Mesendoderm (in vitro differentiated cells): ENCODE measurements at places on chromosomes 5 and 9.

- no peak overlapping the region for H3K4me3 ChIP-seq
- no peaks in the 10 kb centered on the region for H3K36me3 ChIP-seq
- H3K4me1 ChIP-seq, result no peaks in the 10 kb centered on the region
- DNase-seq, result no peak
Measured at GRCh38 chr9:14593406-14593805, 99.8 kb downstream of the ZDHHC21 start.

GRCh38 chr5:123483446-123484077, 28.4 kb upstream of the CSNK1G3 start:
- H3K4me1 ChIP-seq, result no peaks in the 10 kb centered on the region
- no peak overlapping the region for H3K27ac ChIP-seq
- H3K36me3 ChIP-seq, result no peaks in the 10 kb centered on the region
- no peak overlapping the region for H3K4me3 ChIP-seq
- H3K27me3 ChIP-seq, result no peaks in the 10 kb centered on the region
- peak; percentile 68 for DNase-seq

DNA sequence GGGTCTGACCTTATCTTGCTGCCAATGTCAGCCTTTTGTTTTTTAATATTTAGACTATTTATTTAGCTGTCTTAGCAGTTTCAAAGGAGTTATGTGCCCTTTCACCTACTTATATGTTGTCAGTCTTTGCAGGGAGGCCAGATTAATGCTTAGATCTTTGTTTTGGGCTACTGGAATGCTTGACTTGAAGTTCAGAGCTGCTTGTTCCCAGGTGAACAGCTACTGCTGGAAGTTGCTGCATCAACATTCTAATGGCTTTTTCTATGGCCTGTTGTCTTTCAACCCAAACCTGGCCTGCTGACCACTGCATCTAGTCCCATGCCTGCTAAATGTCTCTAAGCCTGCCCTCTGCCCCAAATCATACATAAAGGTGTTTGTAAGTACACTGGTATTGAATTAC, 3.0 kb downstream of the SLC22A5 start:
- no peaks in the 10 kb centered on the region for H3K4me1 ChIP-seq
- no peaks in the 10 kb centered on the region for H3K36me3 ChIP-seq
- DNase-seq, result no peak

DNA sequence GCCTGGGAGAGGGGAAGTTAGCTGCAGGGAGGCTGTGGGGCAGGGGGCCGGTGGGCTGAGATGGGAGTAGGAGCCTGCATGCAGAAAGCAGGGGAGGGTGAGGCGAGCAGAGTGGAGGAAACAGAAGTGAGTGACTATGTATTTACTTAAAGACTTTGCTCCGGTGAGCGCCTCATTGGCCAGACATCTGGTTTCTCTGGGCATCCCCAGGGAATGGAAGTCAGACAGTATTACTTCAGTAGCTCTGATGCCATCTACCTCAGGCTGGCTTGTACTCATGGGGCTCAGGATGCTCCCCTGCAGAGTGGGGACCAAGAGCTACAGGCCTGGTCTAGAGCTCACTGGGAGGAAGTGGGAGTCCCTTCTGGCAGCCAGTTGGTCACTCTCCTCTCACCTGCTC, 78.2 kb upstream of the ARAP3 start:
- H3K36me3 ChIP-seq, result no peaks in the 10 kb centered on the region
- H3K4me1 ChIP-seq, result peaks cover 3% of the 10 kb centered on the region
- no peak for DNase-seq
- H3K27ac ChIP-seq, result no peak overlapping the region
- H3K27me3 ChIP-seq, result no peaks in the 10 kb centered on the region

- no peak overlapping the region for H3K27ac ChIP-seq
- no peaks in the 10 kb centered on the region for H3K36me3 ChIP-seq
- no peaks in the 10 kb centered on the region for H3K27me3 ChIP-seq
- DNase-seq, result no peak
- H3K4me3 ChIP-seq, result no peak overlapping the region
Measured at GRCh38 chr9:93461821-93462220, 8.4 kb upstream of the FAM120AOS start.

GRCh38 chr5:22514231-22514630, 338.9 kb downstream of the CDH12 start:
- no peaks in the 10 kb centered on the region for H3K36me3 ChIP-seq
- H3K27ac ChIP-seq, result no peak overlapping the region
- H3K4me3 ChIP-seq, result no peak overlapping the region
- no peaks in the 10 kb centered on the region for H3K4me1 ChIP-seq
- DNase-seq, result no peak

DNA sequence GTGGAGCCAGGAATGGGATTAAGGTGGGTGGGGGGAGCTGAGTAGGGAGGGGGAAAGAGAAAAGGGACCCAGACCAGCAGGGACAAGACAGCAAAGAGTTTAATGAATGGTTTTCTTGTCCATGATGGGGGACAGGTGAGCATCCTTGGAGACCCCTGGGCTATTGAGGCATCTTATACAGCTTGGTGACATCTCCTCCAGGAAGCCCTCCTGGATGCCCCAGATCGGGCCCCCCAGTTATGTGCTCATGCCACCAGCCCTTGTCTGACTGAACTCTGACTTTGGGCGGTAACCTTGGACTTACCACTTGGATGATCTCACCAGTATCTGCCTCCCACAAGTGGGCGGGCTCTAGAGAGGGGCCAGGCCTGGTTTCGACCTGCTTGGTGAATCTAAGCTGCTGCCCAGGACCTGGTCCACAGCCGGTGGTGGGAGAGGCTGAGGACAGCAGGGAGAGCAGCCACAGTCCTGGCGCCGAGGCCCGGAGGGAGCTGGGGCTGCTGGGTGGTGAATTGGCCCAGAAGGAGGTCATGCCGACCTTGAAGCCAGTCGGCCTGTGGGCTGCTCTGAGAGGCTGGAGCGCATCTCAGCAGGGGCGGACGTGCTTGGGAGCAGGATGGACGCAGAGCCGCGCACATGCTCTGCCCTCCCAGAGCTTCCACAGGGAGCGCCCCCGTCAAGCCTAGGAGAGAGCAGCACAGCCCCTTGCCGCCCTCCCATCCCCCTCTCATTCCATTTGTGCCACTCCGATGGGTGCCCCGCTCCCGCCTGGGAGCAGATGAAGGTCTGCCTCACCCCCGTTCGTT, 36.2 kb downstream of the UNC5A start:
- no peak overlapping the region for H3K27ac ChIP-seq
- no peak for DNase-seq
- H3K27me3 ChIP-seq, result no peaks in the 10 kb centered on the region
- H3K4me3 ChIP-seq, result no peak overlapping the region
- no peaks in the 10 kb centered on the region for H3K36me3 ChIP-seq
- no peaks in the 10 kb centered on the region for H3K4me1 ChIP-seq

GRCh38 chr5:4101189-4101588, 505.6 kb downstream of the IRX1 start:
- H3K27me3 ChIP-seq, result no peaks in the 10 kb centered on the region
- no peak overlapping the region for H3K4me3 ChIP-seq
- H3K27ac ChIP-seq, result no peak overlapping the region
- H3K36me3 ChIP-seq, result no peaks in the 10 kb centered on the region

- H3K27ac ChIP-seq, result no peak overlapping the region
- H3K4me3 ChIP-seq, result no peak overlapping the region
- no peak for DNase-seq
Measured at GRCh38 chr5:74636149-74636548, 4.4 kb downstream of the ENC1 start.

GRCh38 chr9:96067004-96067403, 191.5 kb downstream of the ERCC6L2 start:
- DNase-seq, result no peak
- no peak overlapping the region for H3K27ac ChIP-seq
- no peaks in the 10 kb centered on the region for H3K4me1 ChIP-seq

- no peak overlapping the region for H3K27ac ChIP-seq
- DNase-seq, result peak; percentile 35
- H3K27me3 ChIP-seq, result no peaks in the 10 kb centered on the region
- H3K36me3 ChIP-seq, result no peaks in the 10 kb centered on the region
Measured at GRCh38 chr9:127968700-127969383, 11.9 kb downstream of the EEIG1 start.

DNA sequence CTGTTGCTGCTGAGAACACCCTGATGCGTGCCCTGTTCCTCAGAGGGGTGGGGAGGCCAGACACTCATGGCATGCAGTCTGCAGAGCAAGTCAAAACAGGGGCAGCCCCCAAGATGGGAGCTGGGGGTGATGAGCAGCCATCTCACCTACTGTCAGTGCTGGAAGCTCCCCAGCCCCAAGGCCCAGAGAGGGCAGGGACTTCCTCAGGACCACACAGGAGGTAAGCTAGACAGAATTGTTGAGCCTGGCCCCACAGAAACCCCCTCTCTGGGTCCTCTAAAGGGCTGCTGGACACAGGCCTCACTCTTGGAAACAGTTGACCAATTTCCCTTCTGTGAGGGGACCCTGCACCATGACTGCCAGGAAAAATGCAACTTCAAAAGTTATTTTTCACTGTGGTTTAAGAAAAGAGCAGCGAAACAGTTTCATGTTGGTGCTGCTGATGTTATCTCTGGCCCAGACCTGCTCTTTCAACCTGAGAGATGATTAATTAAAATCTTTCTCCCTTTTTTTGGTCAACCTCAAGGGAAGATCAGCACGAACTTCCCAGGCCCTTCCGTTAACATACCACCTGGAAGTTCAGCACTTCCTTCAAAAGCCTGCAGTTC, 9.6 kb downstream of the CSF2 start:
- no peak overlapping the region for H3K4me3 ChIP-seq
- no peak overlapping the region for H3K27ac ChIP-seq
- H3K4me1 ChIP-seq, result no peaks in the 10 kb centered on the region
- H3K36me3 ChIP-seq, result no peaks in the 10 kb centered on the region
- H3K27me3 ChIP-seq, result no peaks in the 10 kb centered on the region

GRCh38 chr9:96453625-96454024, 3.7 kb downstream of the HABP4 start:
- H3K4me3 ChIP-seq, result no peak overlapping the region
- H3K27ac ChIP-seq, result no peak overlapping the region
- peak; percentile 48 for DNase-seq
- H3K27me3 ChIP-seq, result no peaks in the 10 kb centered on the region

- no peaks in the 10 kb centered on the region for H3K4me1 ChIP-seq
- no peak for DNase-seq
- no peak overlapping the region for H3K27ac ChIP-seq
Measured at GRCh38 chr5:20648981-20649380, 661.0 kb upstream of the CDH18 start.

- DNase-seq, result no peak
- no peak overlapping the region for H3K27ac ChIP-seq
- no peaks in the 10 kb centered on the region for H3K27me3 ChIP-seq
- no peaks in the 10 kb centered on the region for H3K4me1 ChIP-seq
- H3K4me3 ChIP-seq, result no peak overlapping the region
Measured at GRCh38 chr9:137315581-137316011, 13.5 kb upstream of the NRARP start.
